D721Med (cell line): ENCODE measurements at places on chromosomes 13 and 19.

GRCh38 chr19:37790244-37790925 lies 11.0 kb upstream of the ZNF573 start:
- no peak for DNase-seq

DNA sequence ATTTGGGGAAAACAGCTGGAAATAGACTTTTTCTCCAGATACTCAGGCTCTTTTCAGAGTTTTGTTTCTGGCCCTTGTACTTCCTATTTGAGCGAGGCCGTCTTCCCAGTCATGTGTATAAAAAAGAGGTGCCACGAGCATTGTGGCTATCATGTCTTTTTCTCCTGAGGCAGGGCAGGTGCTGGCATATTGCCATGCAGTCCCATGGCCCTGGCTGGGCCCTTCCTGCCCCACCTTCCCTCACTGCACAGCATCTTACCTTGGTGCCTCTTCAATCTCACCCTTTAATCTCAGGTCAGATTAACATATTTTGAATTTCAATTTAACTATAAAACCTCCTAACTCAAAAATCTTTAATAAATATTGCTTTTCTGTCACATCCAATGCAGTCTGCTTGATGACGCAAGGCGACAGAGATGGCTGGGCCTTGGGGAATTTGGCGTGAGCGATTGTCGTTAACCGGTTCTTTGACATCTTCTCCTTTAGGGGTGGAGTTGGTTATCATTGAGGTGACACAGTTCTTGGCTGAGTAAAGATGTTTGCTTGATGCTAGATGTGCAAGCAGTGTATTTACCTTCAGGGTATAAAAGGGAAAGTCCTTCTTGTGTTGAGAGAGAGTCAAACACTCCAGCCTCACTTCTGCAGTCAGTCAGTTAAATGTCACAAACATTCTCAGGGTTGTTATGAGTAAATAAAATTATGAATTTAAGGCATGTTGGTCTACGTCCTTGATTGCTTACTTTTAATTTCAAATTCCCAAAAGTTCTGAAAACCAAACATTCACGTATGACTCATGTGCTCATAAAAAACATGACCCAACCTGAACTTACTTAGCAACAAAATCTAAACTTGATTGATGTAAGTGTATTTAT lies 289.9 kb downstream of the MYO16 start:
- no peak for DNase-seq

DNA sequence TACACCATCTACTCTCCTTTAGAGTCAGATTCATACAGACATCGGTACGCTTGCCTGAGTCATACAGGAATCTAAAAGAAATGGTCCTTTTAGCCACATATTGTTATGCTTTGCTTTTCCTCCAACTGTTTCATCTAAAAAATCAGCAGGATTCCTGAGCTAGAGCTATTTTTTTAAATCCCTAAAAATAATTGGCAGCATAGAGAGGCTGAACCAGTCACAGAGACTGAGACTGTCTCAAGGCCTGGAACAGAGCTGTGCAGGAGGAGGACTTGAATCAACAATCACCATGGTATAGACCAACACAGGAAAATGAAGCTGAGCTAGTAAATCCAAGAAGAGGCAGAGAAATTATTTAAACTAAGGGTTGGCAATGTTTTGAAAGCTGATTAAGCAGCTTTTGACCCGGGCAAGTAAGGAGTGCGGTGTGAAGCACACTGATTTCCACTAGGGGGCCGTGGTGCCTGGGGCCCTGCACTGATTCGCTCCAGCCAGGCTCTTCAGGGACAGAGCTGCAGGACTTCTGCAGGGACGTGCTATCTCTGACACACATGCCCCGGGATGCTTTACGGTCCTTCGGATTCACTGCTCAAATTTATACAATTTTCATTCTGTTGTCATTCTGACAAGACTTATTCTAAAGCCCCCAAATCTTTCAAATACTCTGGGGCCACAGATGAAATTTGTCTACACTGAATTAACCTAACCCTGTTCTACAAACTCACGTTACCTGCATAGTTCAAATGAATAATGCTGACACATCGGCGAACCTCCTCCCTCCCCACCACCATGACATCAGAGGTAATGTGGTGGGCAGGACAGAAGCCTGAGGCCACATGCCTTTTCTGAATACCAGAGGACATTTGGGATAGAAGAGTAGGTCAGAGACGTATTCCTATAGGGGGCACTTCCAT lies 87.6 kb upstream of the SLC15A1 start:
- peak; percentile 15 for DNase-seq

DNA sequence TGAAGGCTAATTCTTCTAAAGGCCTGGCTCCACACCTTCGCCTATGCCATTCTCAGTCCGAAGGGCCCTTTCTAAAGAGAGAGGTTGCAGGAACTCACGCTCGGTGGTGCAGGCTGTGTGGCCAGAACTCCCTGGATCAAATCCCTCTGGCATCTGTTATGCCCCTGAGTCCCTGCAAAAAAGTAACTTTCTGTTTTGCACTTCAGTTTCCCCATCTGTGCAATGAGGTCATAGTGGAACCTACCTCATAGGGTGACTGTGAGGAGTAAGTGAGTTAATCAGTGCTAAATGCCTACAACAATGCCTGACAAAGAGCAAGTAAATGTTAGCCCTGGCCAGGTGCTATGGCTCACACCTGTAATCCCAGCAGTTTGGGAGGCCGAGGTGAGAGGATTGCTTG lies 7.3 kb downstream of the IGSF23 start:
- no peak for DNase-seq

DNA sequence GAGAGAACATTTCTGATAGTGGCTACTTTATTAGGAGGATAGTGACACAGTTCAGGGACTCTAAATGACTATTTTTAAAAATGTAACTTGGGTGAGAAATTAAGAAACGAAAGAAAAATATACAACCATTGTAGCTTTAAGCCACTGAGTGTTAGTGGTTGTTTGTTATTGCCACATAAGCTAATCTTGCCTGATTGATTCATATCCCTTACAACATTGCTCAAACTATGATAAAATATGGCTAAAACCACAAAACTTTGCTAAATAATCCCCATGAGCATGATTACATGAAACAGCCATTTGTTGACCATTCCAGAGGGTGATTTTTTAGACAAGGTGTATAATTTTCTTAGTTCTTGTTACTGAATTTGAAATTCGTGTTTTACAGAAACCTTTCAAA lies 343.4 kb downstream of the SLITRK5 start:
- no peak for DNase-seq

- no peak for DNase-seq
Measured at GRCh38 chr13:61013796-61014195, 401.9 kb downstream of the PCDH20 start.

GRCh38 chr19:43818500-43818899 lies 8.6 kb upstream of the ZNF283 start:
- DNase-seq, result no peak

- DNase-seq, result no peak
Measured at GRCh38 chr13:21639561-21639960, 31.3 kb upstream of the FGF9 start.

GRCh38 chr13:49711218-49711863 lies 20.1 kb upstream of the EBPL start:
- no peak for DNase-seq

DNA sequence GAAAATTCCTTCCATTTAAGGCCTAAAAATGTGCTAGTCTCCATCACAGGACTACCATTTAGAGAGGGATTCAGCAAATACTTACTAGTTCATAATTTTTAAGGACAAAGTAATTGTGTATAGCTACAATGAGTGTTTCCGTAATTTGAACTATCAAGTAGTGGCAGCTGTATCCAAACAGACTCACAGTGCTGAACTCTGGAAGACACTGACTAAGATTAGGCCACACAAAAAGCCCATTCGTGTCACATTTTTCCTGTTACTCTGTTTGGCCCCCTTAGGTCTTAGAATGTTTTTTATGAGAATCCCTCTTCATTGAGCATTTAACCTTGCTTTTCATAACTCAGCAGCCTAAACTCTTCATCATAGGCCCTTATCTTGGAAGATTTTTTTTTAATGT lies 731.2 kb upstream of the PCDH9 start:
- no peak for DNase-seq

DNA sequence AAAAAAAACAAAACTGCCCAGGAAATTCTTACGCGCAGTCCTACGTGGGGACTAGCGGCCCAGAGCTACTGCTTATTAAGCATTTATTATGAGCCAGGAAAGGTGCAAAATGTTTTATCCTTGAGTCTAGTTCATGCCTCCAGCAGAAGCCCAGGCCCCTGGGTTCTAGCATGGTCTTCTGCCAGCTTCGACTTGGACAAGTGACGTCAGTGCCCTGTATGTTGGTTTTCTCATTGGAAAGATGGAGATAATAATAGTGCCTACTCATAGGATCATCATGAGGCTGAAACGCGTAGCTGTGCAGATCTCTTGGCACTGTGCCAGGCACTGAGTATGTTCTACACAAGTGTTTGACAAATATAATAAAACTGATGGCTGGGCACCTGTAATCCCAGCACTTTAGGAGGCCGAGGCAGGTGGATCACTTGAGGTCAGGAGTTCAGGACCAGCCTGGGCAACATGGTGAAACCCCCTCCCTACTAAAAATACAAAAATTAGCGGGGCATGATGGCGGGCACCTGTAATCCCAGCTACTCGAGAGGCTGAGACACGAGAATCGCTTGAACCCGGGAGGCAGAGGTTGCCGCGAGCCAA lies 12.4 kb upstream of the SULT2B1 start:
- DNase-seq, result no peak

GRCh38 chr13:50122455-50122854 lies 107.2 kb downstream of the KCNRG start:
- no peak for DNase-seq

GRCh38 chr13:100051070-100051469 lies 37.8 kb upstream of the PCCA start:
- no peak for DNase-seq

DNA sequence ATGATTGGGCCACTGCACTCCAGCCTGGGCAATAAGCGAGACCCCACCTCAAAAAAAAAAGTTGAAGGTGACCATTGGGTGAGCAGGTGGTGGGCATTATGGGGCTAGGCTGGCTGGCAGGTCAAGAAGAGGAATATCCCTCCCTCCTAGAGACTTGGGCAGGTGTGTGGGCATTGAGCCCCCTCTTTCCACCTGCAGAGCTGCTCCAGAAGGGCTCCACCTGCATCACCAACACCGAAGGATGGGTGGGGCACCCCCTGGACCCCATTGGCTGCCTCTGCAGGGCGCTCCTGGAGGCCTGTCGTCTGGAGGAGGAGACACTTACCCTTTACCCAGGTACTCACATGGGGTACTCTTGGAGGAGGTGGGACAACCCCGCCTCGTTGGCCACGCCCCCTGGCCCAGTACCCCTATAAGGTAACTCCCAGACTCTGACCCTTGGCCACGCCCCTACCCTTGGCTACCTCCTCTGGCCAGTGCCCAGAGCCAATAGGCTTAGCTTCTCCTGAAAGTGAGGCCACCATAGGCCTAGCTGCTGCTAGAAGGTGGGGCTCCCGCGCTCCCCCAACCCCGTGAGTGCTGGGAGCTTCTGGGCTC lies 21.9 kb downstream of the ZSWIM4 start:
- DNase-seq, result no peak

GRCh38 chr13:20303636-20304035 lies 71.5 kb upstream of the GJB6 start:
- DNase-seq, result no peak

DNA sequence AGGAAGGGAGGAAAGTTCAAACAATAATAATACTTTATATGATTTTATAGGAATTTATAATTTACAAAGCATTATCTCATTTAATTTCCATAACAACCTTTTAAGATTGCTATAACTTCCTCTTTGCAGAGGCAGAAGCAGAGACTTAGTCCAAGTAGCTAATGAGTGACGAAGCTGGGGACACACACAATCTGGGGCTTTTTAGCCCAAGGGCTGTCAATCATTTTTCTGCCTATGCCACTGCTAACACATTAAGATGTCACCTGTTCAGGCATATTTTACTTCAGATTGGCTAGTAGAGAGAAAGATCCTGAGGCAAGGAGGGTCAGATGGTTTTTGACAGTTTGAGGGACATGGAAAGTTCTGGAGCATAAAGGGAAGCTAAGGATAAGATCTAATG lies 12.6 kb downstream of the SCEL start:
- DNase-seq, result no peak

DNA sequence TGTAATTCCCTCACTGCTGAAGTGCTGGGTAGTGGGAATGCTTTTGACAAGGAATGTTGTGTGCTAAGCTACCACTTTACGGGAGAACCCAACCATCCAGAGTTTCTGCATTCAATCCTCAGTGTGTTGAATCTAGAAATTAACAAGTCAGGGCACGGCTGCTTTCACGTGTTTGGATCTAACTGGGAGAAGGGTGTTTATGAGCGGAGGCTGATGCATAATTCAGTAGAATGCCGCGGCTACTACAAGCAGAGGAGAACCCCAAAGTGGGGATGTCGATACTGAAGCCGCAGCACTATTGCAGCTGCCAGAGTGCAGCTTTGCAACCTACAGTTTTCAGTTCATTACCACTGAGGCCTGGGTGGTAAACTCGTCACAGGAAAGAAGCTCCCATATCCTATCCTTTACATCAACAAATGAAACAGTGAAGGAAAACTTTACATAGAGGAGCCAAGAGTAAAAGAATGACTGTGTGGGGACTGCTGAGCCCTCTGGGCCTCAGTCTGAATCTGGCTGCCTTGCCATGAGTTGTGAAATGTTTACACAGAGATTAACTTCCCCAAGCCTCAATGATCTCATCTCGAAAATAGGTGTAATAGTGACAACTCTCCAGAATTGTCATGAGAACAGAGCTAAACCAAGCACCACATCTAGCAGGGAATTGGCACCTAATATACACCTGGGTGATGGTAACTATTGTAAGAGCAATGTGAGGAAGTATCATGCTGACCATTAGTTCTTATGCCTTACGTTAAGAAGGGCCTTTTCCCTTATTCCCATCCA lies 531.7 kb downstream of the MYO16 start:
- no peak for DNase-seq

GRCh38 chr19:55406826-55407549 lies 600 bp downstream of the UBE2S start:
- DNase-seq, result no peak

- DNase-seq, result no peak
Measured at GRCh38 chr13:50969691-50970090, 60.1 kb downstream of the RNASEH2B start.

DNA sequence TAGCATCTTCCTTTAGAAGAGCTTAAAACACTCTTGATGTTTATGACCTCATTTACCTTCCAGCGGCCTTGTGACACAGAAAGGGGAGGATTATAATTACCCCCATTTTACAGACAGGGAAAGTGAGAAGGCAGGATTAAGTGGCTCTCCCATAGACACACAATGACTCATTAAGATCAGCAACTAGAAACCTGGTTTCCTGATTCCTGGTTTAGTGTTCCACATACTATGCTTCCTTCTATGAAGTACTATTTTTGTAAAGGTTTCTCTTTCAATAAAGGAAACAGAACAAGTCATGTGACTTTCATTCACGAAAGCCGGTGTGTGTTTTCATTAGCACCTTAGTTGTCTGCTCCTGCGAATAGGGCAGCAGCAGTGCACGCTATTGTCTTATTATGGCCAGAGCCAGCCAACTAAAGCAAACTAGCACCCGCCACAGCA lies 8.3 kb downstream of the IRS2 start:
- DNase-seq, result no peak

GRCh38 chr13:60970736-60971135 lies 444.9 kb downstream of the PCDH20 start:
- DNase-seq, result no peak

GRCh38 chr13:84684804-84685203 lies 802.5 kb upstream of the SLITRK1 start:
- no peak for DNase-seq

GRCh38 chr13:33052506-33053280 lies 36.5 kb downstream of the KL start:
- no peak for DNase-seq
